KBM-7 (cell line): ENCODE measurements at places on chromosomes 5 and 9.
A peak's percentile ranks its signal among the peaks of the same experiment; 100 is the strongest.

- no peak for DNase-seq
Measured at GRCh38 chr9:37564916-37565315, 11.3 kb downstream of the FBXO10 start.

DNA sequence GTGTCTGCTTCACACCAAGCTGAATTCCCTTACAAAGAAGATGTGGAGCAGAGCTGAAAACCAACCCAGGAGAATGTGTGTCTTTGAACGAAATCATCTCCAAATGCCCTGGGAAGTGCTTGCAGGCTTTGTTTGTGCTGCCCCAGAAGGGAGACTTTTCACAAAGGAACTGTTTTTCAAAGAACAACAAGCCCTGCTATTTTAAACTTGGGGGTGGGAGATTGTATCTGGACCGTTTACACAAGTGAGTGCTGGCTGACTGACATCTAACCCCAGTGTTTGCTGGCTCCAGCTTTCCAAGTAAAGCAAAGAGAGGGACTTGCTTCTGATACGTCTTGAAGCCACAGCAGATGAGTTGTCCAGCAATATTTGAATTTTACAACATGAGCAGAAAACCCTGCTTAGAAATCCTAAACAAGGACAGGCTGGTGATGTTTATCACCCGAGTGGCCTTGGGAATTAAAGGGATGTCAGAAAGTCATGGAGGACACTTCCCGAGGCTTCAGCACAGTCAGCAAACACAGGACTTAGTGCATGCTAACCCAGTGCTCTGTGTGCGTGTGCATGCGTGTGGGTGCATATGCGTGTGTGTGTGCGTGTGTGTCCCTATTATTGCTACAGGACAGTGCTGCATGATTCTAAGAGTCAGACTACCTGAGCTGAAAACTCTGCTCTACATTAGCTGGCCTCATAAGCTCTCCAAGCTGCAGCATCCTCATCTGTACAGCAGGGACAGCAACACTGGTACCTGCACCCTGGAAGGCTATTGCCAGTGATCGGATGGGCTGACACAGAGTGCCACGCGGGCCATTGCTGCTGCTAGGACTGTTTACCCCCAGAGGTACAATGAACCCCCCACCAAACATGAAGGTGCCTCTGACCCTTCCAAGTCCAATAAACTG, 1.4 kb downstream of the ADAMTS12 start:
- DNase-seq, result no peak

DNA sequence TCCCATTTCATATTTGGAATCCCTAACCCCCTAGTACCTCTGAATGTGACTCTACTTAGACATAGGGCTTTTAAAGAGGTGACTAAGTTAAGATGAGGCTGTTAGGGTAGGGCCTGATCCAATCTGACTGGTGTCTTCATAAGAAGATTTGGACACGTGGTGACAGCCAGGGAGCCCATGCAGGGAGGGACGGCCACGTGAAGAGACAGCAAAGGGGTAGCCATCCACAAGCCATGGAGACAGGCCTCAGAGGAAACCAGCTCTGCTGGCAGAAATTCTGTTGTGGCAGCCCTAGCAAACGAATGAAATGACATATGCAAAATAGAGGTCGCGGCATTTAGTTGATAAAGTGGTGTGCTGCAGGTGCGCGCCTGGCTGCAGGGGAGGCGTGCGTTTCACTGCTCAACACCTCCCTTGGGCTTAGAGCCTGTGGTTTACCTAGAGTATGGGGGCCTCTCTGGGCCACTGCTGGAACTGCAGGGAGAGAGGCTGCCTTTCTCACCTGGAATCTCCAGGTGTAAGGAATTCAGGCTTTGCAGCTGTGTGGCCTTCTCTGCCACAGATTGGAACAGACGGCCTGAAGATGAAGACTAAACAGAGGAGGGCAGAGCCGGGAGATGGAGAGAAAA, 7.1 kb upstream of the AFAP1L1 start:
- DNase-seq, result no peak

- DNase-seq, result no peak
Measured at GRCh38 chr5:8907168-8907868, 638.6 kb downstream of the SEMA5A start.

GRCh38 chr9:127303830-127304229, 39.3 kb downstream of the GARNL3 start:
- no peak for DNase-seq

DNA sequence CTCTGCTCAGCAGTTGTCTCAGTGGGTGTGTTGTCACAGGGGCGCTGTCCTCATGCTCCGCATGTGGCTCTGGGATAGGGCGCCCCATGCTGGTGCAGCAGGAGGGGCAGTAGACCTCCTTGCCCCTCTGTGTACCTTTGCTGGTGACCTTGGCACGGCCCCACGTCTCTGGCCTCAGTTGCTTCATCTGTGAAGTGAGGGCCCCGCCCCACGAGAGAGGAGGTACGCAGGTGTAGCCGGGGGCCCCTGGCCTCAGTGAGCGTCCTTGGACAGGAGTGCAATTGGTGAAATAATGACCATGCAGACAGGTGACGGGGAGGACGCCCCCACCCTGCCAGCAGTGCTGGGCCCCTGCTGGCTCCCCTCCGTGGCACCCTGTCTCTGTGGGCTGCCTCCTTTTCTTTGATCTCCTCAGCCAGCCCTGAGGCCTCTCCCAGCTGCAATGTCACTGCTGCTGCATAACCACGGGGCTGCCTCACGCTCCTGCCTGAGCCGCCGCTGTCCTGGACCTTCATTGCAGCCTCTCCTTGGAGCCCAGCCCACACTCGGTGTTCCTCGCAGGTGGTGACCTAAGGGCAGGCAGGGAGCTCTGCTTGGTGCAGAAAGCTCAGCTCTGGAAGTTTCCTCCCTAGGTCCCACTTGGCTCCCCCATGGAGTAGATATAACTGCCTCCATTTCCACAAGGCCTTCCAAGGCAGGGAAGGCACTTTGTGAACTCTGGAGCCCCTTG, 57.3 kb downstream of the PHF2 start:
- no peak for DNase-seq

GRCh38 chr5:146176805-146177204, 5.6 kb downstream of the LARS1 start:
- no peak for DNase-seq

- DNase-seq, result peak; percentile 39
Measured at GRCh38 chr5:179342577-179342976, 2.7 kb downstream of the ADAMTS2 start.

GRCh38 chr9:133353548-133353947, 2.7 kb downstream of the SURF1 start:
- DNase-seq, result no peak

DNA sequence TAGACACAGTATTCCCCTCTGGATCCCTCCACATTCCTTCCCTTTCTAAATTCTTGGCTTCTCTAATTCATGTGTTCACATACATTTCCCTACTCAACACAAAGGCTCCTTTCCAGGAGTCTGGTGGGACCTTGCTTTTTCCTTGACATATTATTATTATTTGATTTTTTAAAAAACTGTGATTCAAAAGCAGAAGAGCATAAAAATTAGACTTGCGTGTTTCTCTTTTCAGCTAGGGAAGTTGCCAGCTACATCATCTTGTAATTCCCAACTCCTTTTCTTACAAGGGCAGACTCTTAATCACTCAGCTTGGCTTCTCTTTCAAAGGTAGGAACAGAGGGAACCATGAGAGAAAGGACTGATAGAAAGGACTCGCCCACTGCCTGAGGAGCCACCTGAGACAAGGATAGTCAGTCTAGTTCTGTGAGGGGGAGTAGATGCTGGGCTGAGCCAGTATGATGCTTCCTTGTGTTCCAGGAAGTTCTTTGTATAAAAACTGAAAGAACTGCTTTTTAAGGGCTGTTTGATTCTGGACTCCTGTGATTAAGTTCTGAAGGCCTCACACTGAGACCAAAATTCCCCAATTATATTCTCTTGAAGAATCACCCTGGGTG, 51.0 kb upstream of the DPYSL3 start:
- DNase-seq, result no peak

DNA sequence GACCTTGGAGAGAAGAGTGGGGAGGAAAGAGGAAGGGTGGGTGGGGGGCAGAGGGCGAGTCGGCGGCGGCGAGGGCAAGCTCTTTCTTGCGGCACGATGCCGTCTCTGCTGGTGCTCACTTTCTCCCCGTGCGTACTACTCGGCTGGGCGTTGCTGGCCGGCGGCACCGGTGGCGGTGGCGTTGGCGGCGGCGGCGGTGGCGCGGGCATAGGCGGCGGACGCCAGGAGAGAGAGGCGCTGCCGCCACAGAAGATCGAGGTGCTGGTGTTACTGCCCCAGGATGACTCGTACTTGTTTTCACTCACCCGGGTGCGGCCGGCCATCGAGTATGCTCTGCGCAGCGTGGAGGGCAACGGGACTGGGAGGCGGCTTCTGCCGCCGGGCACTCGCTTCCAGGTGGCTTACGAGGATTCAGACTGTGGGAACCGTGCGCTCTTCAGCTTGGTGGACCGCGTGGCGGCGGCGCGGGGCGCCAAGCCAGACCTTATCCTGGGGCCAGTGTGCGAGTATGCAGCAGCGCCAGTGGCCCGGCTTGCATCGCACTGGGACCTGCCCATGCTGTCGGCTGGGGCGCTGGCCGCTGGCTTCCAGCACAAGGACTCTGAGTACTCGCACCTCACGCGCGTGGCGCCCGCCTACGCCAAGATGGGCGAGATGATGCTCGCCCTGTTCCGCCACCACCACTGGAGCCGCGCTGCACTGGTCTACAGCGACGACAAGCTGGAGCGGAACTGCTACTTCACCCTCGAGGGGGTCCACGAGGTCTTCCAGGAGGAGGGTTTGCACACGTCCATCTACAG, 760 bp downstream of the NPR3 start:
- peak; percentile 63 for DNase-seq

GRCh38 chr9:98150721-98151120, 31.7 kb upstream of the TRIM14 start:
- DNase-seq, result no peak

DNA sequence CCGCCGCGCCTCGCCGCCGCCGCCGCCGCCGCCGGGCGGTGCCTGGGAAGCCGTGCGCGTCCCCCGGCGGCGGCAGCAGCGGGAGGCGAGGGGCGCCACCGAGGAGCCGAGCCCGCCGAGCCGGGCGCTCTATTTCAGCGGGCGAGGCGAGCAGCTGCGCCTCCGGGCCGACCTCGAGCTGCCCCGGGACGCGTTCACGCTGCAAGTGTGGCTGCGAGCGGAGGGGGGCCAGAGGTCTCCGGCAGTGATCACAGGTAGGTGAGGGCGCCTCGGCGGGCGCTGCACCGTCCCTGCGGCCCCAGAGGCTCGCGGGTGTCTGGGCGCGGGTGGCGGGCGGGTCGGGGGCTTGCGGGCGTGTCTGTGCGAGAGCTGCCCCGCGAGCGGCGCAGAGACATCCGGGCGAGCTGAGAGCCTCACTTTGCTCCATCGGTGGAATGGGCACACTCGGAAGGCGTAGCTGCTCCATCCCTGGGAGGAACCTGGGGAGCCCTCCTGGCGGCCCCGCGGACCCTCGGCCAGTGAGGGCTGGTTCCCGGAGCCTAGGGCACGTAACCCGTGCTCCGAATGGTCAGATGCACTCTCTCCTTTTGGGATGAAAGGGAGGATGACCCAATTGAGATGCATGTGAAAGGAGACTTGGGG, 864 bp downstream of the PAPPA start:
- DNase-seq, result no peak

DNA sequence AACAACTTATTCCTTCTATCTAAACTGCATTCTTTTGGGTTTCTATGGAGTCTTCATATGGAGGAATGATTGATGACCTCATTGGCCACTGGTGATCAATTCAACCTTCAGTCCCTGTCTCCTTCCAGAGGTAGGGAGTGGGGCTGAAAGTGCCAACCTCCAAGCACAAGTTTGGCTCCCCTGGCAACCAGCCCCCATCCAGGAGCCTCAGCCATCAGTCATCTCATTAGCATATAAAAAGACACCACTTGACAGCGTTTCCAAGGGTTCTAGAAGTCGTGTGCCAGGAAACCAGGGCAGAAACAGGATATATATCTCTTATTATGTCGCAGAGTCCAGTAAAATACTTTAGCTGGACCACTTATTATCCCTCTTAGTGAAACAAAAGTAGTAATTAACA, 9.8 kb downstream of the SLC31A2 start:
- DNase-seq, result no peak

DNA sequence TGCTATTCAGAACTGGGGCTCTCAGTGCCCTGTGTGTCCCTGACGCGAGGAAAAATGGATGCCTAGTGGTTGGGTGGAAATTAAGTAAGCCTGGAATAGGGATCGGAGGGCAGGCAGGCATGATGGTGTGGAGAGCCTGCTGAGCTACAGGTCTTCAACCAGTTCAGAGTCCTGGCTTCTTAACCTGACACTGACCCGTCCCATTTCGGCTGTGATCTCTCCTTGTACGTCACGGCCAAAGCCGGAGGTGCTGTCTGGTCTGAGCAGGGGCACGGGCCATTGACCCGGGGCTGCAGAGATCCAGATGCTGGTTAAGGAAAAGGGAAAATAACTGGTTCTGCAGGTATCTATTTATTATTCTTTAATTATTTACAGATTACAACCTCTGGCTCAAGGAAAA, 27.9 kb downstream of the RHOBTB3 start:
- no peak for DNase-seq
